ENCODE measurements at places on chromosomes 3 and 15.
A peak's percentile ranks its signal among the peaks of the same experiment; 100 is the strongest.

DNA sequence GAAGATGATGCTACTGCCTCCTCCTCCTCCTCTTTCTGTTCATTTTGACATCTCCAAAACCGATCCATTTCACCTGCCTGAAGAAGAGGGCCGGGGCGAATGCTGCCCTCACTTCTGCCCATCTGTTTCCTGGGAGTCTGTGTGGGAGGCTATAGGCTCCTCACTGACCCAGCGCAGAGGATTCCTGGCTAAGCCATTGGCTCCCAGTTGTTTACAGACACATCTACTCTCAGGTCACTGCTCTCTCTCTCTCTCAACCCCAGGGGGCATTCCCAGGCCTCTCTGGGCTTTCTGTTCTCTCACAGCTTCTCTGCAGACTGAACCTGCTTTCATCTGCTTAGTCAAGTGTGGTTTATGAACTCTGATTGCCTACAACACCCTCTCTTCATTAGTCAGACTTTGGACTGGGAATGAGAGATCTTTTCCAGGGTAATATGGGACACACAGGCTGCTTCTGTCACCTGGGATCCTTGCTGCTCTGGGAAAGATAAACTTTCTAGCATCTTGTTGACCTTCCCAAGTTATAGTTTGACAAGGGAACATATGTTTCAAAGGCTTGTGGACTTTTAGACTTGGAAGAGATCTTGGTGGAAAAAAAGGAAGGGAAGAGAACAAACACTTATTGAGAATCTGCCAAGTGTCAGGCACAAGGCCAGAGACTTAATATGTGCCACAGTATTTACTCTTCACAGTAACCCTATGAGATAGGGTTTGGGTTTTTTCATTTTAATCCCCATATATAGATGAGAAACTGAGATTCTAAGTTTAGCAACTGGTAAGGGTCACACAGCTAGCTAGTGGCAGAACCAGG is 30.2 kb upstream of the USP3 start:
- DNase-seq = no peak

DNA sequence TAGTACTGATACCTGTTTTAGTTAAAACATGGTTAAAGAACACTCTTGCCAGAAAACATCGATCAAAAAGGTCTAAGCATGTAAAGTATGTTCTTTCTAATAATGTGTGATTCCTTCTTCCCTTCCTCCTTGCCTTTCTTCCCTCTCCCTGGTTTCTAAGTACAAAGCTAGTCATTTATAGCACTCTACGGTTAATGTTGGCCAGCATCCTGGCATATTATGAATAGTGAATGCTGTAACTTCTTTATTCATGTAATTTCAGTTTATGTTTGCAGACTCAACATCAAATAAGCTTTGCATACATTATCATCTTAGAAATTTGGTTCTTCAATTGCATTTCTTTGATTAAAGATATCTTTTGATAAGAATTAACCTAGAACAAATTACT is 27.1 kb downstream of the P2RY12 start:
- no peak for DNase-seq

DNA sequence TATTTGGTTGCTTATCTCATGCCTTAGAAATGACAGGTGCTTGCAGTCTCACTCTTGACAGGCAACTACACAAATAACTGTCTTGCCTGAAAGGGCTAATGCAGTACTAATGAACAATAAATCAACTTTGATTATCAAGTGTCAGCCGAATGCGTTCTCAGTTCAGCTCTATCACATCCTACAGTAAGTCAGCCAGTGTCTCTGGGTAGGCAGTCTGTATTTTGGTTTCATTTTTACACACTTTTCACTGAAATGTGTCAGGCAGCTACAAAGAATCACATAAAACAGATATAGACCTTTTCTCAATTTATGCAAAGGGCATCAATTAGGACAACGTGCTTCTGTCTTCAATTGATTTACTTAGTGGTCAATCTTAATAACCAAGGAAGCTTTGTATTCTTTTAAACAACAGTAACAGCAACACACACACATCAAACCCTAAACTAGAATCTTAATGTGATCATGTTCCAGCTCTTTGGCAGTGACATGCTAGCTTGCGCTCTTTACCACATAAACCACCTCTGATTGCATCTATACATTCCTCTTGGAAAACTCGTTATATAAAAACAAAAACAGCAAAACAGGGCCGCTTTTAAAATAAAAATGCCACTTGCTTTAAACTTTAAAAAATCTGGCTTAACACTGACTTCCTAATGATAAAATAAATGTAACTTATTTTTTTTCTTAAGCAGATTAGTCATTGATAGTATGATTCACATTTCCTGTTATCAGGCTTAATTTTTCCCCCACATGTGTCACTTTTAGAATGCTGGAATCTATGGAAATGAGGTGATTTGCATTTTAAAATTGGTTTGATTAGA is 520.4 kb downstream of the FOXP1 start:
- DNase-seq = no peak

DNA sequence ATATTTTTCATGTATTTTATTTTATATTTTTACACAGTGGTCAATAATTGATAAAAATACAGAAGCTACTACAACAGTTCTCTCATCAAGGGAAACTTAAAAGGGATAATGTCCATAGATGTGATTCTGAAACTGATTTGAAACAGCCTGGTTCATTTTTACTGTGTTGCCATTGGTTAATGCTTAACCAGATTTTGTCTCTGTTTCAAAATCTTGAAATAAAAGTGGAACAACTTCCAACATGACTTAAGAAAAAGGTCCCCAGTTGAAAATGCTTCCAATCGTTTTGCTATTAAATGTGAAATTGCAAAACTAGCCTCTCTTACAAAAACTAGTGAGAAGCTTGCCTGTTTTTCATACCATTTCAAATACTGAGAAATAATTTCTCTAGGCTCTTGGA is 240.7 kb downstream of the LPP start:
- no peak for DNase-seq

DNA sequence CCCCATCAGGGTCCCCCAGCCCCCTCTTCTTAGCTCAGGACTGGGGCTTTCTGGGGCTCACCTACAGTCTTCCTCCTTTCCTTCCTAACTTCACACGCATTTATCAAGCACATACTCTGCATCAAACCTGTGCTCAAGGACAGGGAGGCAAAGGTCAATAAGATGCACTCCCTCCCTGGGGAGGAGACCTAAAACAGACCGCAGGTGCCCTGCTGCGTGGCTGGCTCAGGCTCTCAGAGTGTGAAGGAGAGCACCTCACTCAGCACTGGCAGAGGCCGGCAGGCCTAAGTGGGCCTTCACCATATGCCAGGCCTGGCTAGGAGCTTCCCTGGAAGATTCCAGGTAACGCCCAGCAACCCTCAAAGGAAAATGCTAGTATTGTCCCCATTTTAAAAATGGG is 16.5 kb downstream of the LIPC start:
- DNase-seq = no peak

- DNase-seq = no peak
Observed at GRCh38 chr3:12990306-12990705, 82.9 kb downstream of the IQSEC1 start.

DNA sequence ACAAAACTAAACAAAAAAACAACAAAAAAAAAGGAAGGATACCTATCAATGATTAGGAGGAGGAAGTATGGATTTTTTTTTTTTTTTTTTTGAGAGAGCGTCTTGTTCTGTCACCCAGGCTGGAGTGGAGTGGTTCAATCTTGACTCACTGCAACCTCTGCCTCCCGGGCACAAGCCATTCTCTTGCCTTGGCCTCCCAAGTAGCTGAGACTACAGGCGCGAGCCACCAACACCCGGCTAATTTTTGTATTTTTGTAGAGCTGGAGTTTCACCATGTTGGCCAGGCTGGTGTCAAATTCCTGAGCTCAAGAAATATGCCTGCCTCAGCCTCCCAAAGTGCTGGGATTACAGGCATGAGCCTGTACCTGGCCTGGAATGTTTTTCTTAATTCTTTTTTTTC is 195.8 kb downstream of the CBLB start:
- no peak for DNase-seq

GRCh38 chr3:94522488-94522887 is 459.6 kb downstream of the NSUN3 start:
- no peak for DNase-seq

DNA sequence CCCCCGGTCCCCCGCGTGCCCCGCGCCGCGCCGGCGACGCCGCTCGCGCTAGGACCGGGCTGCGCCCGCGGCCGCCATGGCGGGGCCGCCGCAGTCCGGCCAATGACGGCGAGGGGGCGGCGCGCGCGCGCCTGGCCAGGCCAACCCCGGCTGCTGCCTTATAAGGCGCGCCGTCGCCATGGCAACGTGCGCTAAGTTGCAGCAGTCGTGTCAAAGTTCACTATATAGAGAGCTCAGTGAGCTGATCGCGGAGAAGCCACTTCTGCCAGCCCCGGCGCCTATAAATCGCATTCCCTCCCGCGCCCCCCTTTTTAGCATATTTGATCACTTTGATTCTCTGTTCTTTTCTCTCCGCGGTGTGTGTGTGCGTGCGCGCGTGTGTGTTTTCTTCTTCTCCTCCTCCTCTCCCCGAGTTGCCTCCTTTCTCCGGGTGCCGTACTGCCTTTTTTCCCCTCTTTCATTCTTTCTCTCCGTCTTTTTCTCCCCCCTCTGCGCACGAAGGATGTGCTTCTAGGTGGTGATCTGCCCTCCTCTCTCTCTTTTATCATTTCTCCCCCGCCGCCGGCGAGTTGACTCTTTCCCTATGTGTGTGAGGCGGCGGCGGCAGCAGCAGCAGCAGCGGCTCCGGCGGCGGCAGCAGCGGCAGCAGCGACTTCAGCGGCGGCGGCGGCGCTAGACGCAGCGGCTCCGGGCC is at the start of gene NR2F2:
TSS of gene NR2F2 (plus strand) at position 251 of the 694 bp plus-strand sequence. CDS start 1,406 bp downstream, outside the sequence.
- peak; percentile 79 for DNase-seq

GRCh38 chr3:114115143-114115542 is 58.6 kb downstream of the QTRT2 start:
- DNase-seq = no peak

GRCh38 chr15:39690881-39691634 is 91.6 kb downstream of the FSIP1 start:
- DNase-seq = no peak

GRCh38 chr3:47017504-47018268 is 38.2 kb downstream of the NBEAL2 start:
- DNase-seq = no peak
